NCI-H1092 (cell line): ENCODE measurements at places on chromosomes 11 and 22.

- no peak for DNase-seq
Measured at GRCh38 chr11:133202816-133203215, 329.5 kb downstream of the OPCML start.

DNA sequence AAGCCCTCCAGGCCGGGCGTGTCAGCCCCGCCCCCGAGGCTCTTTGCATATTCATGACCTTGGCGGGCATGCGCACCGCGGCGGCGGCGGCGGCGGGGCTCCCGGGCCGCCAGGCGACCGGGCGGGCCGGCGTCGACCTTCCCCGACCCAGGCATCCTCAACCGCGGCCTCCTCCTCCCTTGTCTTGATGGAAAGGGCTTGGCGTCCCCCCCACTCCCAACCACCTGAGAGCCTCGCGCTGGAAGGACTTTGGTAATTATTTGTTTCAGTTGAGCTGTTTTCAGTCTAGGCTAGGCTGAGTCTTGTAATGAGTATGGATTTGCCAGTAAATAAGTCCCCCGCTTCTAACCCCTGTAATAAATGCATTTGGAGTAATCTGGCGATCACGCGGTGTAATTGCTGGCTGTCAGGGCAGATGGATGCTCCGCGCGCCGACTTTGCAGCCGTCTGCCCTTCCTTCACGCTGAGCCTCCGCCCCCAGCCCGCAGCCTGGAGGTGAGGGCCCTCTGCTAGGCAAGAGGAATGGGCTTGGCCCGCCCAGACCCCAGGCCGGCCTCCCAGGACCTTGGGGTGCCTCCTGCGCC lies 25.2 kb downstream of the FLRT1 start:
- DNase-seq: peak; percentile 31

- DNase-seq: no peak
Measured at GRCh38 chr11:59552844-59553243, 41.5 kb downstream of the OR4D9 start.

GRCh38 chr11:126817096-126817495 lies 183.5 kb downstream of the KIRREL3 start:
- DNase-seq: no peak
